NCI-H1930 (cell line): ENCODE measurements at places on chromosomes 7 and 10.

GRCh38 chr7:105268056-105268455 lies 120.7 kb downstream of the SRPK2 start:
- no peak for DNase-seq

DNA sequence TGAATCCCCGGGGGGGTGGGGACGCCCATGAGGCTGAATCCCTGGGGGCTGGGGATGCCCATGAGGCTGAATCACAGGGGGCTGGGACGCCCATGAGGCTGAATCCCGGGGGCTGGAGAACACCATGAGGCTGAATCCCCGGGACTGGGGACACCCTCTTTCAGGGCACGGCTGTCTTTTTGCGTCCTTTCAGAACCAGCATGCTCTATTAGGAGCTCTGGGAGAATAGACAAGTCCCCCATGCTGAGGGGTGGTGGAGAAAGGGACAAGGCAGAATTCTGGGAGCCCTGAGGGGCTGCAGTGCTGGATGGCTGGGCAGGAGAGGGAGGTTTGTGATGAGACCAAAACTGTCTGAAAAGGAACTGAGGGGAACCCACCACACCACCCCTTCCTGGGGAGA lies 257.3 kb upstream of the TCERG1L start:
- DNase-seq = no peak

DNA sequence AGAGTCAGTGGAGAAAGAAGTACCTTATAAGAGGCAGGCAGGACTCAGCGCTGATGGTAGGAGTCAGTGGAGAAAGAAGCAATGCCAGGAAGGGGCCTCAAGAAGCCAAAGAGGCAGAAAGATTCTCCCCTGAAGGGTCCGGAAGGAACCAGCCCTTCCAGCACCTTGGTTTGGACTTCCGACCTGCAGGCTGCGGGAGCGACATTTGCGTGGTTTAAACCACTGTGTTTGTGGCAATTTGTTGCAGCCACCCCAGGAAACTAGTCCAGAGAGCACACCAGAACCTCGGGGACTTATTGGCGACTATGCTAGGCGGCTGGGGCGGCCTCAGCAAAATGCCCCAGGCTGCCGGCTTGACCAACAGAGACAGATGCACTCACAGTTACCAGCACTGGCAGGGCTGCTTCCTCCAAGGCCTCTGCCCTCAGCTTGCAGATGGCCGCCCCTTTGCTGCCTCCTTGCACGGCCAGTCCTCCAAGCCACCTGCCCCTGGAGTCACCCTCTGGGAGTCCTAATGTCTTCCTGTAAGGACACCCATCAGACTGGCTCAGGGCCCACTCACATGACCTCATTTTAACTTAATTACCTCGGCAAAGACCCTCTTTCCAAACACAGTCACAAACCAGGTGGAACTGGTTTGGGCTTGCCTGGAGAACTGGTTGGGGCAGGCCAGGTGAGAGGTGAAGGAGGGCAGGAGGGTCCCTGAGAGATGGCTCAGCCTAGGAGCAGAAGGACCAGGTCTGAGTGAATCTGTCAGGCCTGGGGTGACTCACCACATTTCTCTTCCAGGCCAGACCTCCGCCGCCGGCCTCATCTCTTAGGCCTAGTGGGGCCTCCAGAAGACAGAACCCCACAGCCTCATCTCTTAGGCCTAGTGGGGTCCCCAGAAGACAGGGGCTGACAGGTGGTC lies 26.1 kb downstream of the CALML3 start:
- no peak for DNase-seq

DNA sequence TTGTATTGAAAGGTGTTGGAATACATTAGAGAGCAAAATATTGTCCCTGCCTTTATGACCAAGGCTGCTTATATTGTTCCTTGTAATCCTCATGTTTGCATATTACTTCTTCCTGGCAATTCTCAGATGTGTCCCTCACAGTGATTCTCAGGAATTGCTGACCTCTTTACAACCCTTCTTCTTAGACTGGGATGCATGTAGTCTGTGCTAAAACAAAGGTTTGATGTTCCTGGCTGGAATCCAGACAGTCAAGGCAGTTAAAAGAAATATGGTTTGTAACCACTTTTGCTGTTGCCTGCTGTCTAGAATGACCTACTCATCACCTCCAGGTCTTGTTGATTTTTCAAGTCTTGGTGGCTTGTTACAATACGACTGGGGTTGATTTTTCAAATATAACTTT lies 367.6 kb downstream of the HGF start:
- no peak for DNase-seq

- no peak for DNase-seq
Measured at GRCh38 chr10:3159152-3159551, 13.4 kb downstream of the PITRM1 start.

- no peak for DNase-seq
Measured at GRCh38 chr7:43686991-43687390, 42.3 kb downstream of the COA1 start.

DNA sequence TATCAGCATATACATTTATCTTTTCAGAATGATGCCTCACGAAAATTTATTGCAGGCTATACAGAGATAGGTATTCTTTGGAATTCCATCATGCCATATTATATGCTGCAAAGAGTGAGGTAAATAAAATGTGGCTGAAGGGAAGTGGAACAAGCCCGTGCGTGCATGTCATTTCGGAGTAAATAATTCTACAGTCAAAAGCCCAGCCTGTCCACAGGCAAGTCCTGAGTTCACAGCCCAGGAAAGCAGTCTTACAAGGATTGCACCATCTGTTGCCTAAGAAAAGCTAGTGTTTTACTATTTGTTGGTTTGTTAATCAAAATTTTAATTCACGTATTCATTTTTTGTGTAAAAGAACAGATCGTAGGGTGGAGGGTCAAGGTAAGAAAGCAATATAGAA lies 292.4 kb upstream of the AKR1E2 start:
- DNase-seq = no peak

DNA sequence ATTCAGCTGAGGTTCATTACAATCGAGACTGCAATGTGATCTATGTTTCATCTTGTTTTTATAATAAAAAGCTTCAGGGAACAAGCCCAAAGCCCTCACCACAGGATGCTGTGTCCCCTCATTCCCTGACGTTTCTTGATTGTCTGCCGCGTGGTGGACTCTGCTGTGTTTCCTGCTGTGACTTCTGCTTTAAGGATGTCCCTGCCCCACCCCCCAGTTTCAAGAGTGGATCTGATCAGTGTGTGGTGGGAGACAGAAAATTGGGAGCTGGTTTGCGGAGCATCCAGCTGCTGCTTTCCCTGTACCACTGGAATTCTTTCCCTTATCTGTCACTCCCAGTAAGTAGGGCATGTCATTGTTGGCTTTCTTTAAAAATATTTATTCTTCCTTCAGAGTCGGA lies 86.2 kb downstream of the CREM start:
- no peak for DNase-seq

DNA sequence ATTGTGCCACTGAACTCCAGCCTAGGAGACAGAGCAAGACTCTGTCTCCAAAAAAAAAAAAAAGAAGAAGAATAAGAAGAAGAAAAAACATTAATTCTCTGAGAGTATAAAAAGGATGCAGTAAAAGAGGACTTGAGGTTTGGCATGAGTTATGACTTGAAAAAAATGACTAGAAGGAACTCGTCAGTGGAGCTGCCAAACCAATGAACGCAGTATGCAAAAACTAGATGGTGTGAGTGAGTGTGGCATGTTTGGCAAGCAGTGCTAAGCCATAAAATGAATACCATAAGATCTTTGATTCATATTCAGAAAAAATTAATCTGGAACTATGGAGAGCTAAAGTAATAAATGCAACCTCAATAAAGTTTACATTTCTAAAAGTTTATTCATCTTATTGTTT lies 68.6 kb upstream of the MEOX2 start:
- no peak for DNase-seq

DNA sequence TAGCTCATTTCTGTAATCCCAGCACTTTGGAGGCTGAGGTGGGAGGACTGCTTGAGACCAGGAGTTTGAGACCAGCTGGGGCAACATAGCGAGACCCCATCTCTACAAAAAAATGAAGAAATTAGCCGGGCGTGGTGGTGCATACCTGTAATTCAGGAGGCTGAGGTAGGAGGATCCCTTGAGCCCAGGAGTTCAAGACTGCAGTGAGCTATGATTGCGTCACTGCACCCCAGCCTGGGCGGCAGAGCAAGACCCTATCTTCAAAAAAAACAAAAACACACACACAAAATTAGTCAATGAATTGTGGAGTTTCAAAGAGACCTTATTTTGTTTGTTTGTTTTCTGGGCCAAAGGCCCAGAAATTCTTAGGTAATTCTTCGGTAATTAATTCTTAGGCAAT lies 110.0 kb downstream of the CUX1 start:
- DNase-seq = no peak
